ENCODE measurements at places on chromosomes 12 and 14. TPM values are rescaled to one million over a fixed set of nuclear protein-coding genes. Genes with fewer than 3 reads are reported as not detected.

The REM2 gene
- not detected for total RNA-seq

The KRT6C gene
- total RNA-seq: not detected

The MOAP1 gene
- 6.2 TPM for total RNA-seq

The RCOR1 gene
- total RNA-seq: 18.6 TPM

The BBOF1 gene
- total RNA-seq: 6.2 TPM

The ACTN1 gene
- total RNA-seq: 120 TPM

The SOAT2 gene
- under 0.01 TPM for total RNA-seq

The SLC38A4 gene
- total RNA-seq: under 0.01 TPM

The BHLHE41 gene
- total RNA-seq: 1.1 TPM

The SYCP3 gene
- 0.39 TPM for total RNA-seq

The OR4E2 gene
- total RNA-seq: not detected

The CEP83 gene
- total RNA-seq: 24.0 TPM

The NTF3 gene
- total RNA-seq: not detected

The KRT77 gene
- not detected for total RNA-seq

The GPR84 gene
- not detected for total RNA-seq

The RASSF9 gene
- 0.20 TPM for total RNA-seq

The RERG gene
- total RNA-seq: not detected

The SERPINA10 gene
- total RNA-seq: not detected

The ASIC1 gene
- total RNA-seq: 2.6 TPM

The SLC6A12 gene
- not detected for total RNA-seq

The LAG3 gene
- total RNA-seq: not detected

The SIRT4 gene
- total RNA-seq: 0.73 TPM

The KRT75 gene
- not detected for total RNA-seq

The TEX52 gene
- total RNA-seq: not detected

The TAS2R30 gene
- total RNA-seq: 6.6 TPM

The OTX2 gene
- total RNA-seq: not detected

The RPGRIP1 gene
- total RNA-seq: not detected

The FLRT2 gene
- 31.7 TPM for total RNA-seq

The RTL1 gene
- total RNA-seq: not detected

The KRT2 gene
- total RNA-seq: not detected

The CAPZA3 gene
- not detected for total RNA-seq

The GPRC5D gene
- total RNA-seq: not detected

The MGST1 gene
- 293 TPM for total RNA-seq

The MFAP5 gene
- 5.3 TPM for total RNA-seq

The SYT1 gene
- 1.4 TPM for total RNA-seq

The KCNH5 gene
- total RNA-seq: not detected

The ZNF219 gene
- total RNA-seq: 10.8 TPM

The C14orf39 gene
- not detected for total RNA-seq

The CMA1 gene
- not detected for total RNA-seq

The KRT71 gene
- not detected for total RNA-seq

The CRIP2 gene
- 24.6 TPM for total RNA-seq

The NRXN3 gene
- total RNA-seq: under 0.01 TPM

The TSPAN19 gene
- total RNA-seq: under 0.01 TPM

The LMBR1L gene
- total RNA-seq: 41.8 TPM

The ADAMTS20 gene
- total RNA-seq: not detected

All from subcutaneous preadipocyte (primary cell).